Right renal cortex interstitium (tissue), 3 donors: ENCODE measurements at places on chromosomes 4 and X. TPM values are rescaled to one million over a fixed set of nuclear protein-coding genes. Genes with fewer than 3 reads are reported as not detected.

The ARX gene
- not detected for polyA plus RNA-seq

The HSPA4L gene
- polyA plus RNA-seq: 13.2 TPM

The TMEM156 gene
- polyA plus RNA-seq: 4.8 TPM

DNA sequence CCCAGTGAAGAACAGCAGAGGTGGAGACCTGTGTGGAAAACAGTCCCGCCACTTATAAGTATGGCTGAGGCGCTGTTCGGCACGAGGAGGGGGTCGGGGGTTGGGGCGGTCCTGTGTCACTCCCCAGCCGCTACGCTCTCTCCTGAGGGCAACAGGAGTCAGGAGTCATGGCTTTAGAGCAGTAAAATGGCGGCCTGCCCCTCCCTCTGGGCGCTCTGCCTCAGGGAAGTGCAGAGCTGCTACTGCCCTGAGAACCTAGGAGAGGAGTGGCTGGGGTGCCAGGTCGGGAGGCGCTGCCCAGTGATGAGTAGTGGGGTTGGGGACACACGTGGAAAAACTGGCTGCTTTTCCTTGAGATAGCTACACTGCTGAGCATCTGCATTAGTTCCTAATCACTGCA lies 551.2 kb upstream of the AMOT start:
- no peak for DNase-seq

The TLL1 gene
- 2.4 TPM for polyA plus RNA-seq

The NDNF gene
- 92.1 TPM for polyA plus RNA-seq

DNA sequence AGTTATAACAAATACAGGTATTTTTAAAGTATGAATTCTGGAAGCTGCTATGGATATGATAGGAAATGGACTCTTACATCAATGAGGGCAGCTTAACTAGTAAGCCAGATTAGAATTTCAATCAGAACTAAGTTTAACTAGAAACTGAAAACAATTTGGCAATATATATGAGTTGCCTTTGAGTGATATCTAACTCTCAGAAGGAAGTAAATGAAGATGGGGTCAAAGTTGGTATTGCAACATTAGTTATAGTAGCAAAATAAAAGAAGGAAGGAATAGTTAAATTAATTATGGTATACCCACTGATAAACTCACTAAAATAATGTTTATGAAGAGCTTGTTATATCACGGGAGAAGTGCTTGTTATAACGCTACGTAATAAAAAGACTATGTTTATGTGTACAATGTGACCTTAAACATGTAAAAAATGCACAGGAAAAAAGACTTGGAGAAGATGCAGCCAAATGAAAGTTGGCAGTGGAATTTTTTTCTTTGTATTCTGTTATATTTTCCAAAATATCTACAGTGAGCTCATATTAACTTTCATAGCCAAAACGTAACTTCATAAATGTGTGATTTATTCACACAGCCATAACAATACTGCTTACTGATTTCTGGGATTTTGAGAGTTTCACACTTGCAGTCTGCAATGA lies 34.5 kb downstream of the PHKA2 start:
- DNase-seq: no peak
